ENCODE measurements at places on chromosomes 1 and 21.

GRCh38 chr1:160137216-160137862 lies 14.1 kb upstream of the ATP1A4 start:
- no peak for DNase-seq

DNA sequence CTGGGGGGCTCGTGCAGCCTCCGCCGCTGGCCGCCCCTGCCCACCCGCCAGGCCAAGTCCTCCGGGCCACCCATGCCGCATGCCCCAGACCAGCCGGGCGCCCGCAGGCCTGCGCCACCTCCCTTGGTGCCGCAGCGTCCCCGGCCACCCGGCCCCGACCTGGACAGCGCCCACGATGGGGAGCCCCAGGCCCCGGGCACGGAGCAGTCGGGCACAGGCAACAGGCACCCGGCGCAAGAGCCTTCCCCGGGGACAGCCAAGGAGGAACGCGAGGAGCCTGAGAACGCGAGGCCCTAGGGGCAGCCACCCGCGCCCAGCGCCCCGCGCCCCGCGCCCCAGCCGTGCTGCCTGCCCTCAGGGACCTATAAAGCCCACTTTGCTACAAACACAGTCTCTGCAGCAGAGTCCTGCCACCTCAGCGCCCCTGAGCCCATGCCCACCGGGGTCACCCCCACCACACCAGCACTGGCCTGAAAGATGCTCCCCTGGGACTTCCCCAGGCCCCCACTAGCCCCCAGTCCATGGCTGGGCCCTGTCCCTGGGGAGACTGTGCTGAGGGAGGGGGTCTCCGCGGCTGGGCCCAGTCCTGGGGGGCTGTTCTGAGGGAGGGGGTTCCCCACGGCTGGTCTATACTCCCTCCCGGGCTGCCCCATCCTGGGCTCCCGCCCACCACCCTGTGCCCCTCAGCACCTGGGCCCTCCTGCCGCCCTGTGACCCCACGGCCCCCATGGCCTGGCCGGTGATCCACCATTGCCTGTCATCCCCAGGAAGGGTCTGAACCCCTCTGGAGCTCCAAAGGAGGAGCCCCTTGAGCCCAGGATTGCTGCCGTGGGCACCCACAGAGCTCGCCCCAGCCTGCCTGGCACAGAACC lies 8.6 kb downstream of the TNFRSF18 start:
- DNase-seq, result no peak

DNA sequence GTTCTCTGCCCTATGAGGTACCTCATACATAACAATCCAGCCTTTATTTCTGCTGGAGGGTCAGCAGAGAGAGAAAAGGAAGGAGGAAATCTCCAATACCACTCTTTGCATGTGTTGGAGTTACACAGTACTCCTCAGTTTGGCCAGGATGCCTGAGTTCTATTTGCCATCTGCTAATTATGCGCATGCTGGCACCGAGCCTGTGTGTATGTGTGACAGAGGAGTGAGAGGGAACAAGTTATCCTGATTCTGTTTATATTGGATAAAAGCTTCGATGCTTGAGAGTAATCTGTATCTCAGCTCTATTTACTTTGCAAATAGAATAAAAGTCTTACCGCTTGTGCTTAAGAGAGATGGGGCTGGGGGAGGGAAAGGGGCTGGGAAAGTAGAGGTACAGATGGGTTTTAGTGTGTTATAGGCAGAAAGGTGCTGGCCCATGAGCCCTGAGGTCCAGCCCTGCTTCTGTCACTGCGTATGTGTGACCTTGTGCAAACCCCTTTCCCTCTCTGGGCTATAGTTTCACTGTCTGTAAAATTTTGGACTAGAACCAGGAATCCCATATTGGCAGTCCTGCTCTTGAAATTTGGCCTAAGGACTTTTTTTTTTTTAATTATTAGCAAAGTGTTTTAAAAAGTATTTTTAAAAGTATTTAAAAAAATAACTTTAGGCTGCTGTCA lies 54.5 kb upstream of the PLXNA2 start:
- DNase-seq, result peak; percentile 73

GRCh38 chr1:75131565-75132241 lies 2.5 kb upstream of the LHX8 start:
- DNase-seq, result no peak

- DNase-seq, result no peak
Measured at GRCh38 chr1:94549706-94550105, 8.1 kb upstream of the F3 start.

- no peak for DNase-seq
Measured at GRCh38 chr1:248611883-248612414, 14.4 kb upstream of the OR2T10 start.

DNA sequence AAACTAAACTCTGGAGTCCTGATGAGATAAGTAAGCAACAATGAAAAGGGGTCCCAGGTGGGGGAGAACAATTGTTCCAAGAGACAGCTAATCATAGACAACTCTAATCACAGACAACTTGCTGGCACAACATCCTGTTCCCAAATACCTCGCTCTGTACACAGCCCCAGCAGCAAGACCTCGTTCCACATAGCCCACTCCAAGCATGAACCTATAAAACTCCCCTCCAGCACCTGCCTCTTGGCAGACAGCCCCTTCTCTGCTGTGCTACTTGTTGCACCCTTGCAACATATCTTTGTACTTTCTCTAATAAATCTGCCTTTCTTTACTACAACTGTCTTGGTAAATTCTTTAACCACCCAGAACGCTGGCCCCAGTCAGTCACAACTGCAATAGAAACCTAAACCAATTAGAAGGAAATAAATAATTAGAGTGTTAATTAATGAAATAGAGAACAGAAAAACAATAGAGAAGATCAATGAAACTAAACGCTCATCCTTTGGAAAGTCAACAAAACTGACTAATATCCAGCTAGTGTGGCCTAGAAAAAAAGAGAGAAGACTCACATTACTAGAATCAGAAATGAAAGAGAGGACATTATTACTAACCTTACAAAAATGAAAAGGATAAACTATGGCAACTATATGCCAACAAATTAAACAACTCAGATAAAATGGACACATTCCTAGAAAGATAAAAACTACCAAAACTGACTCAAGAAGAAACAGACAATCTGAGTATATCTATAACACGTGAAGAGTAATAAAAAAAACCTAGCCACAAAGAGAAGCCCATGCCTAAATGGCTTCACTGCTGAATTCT lies 36.1 kb downstream of the LRRC40 start:
- DNase-seq, result no peak

- no peak for DNase-seq
Measured at GRCh38 chr1:197776351-197777105, 1.2 kb upstream of the DENND1B start.

DNA sequence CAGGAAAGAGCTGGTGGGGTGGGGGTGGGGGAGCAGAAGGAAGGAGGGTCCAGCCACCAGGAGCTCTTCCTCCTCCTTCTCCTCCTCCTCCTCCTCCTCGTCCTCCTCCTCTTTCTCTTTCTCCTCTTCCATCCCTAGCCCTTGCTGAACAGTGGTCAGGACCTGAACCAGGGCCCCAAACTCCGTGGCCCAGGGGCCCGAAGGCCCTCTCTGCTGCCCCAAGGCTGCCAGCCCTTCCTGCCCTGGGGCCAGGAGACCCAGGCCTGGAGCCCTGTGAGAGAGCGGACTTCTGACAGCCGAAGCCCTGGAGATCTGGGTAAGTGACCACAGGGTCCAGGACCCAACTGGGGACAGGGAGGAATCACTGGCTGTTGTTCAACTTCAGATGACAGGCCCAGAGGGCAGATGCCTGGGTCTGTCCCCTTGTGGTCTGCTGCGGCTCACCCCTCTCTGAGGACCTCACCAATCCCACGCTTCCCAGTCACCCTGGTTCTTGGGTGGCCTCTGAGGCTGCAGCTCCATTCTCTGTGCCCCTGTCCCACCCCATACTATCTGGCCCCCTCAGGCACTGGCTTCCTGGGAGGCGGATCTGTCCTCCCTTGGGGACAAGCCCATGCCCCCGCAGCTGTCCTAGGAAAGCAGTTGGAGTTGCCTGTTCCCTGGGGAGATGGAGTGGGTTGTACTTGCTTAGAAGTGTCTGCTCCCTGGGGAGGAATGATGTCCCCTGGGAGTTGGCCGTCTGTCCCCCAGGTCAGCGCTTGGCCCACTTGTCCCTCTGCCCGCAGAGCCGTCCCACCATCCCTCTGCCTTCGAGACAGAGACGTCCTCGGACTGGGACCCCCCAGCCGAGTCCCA lies 51.8 kb downstream of the VWA5B1 start:
- DNase-seq, result peak; percentile 19

DNA sequence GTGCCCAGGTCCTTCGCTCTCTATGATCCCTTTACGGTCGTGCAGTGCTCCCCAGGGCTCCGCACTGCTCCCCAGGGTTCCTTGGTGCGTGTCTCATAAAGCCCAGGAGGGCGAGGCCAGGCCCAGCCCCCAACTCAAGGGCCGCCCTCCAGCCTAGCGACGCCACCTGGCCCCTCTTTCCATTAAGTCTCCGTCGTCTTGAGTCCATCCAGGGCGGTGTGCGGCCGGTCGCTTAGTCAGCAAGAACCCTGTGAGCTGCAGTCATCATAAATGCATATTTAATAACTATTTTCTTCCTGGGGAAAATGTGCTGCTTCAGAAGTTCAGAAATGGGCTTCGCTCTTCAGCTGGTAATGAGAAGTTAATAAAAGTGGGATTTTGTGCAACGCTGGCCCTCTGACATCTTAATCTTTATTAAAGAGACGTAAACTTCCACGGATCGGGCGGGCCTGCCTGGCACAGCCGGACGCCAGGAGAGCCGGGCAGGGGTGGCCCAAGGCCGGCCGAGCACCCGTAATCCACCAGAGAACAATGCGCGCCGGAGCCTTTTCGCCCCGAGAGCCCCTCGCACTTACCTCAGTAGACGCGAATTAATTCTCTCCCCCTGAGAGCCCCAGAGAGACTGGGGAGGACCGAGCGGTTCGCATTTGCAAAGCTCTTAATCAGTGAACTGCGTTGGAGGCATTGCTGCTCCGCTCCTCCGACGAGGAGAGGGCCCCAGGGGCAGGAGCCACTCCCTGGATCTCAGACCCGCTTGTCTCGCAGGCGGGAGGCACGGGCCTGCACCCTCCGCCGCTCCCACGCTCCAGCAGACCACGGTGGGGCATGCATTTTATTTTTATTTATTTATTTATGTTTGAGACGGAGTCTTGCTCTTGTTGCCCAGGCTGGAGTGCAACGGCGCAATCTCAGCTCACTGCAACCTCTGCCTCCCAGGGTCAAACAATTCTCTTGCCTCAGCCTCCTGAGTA lies 188.3 kb upstream of the ARHGEF16 start:
- no peak for DNase-seq

DNA sequence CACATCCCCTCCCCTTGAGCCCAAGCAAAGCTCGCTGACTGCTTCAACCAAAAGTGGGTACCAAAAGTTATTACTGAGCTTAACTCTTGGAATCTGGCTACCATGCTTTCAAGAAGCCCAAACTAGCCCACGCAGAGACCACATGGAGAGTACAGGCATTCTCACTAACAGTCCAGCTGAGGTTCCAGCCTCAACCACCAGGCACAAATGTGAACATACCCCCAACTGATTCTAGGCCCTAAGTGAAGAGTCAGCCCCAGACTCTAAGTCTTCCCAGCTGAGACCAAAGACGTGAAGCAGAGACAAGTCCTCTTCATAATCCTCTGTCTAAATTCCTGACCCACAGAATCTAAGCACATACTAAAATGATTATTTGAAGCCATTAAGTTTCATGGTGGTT lies 36.8 kb downstream of the EVI5 start:
- DNase-seq, result no peak

- DNase-seq, result no peak
Measured at GRCh38 chr1:14715266-14715665, 116.8 kb downstream of the KAZN start.

DNA sequence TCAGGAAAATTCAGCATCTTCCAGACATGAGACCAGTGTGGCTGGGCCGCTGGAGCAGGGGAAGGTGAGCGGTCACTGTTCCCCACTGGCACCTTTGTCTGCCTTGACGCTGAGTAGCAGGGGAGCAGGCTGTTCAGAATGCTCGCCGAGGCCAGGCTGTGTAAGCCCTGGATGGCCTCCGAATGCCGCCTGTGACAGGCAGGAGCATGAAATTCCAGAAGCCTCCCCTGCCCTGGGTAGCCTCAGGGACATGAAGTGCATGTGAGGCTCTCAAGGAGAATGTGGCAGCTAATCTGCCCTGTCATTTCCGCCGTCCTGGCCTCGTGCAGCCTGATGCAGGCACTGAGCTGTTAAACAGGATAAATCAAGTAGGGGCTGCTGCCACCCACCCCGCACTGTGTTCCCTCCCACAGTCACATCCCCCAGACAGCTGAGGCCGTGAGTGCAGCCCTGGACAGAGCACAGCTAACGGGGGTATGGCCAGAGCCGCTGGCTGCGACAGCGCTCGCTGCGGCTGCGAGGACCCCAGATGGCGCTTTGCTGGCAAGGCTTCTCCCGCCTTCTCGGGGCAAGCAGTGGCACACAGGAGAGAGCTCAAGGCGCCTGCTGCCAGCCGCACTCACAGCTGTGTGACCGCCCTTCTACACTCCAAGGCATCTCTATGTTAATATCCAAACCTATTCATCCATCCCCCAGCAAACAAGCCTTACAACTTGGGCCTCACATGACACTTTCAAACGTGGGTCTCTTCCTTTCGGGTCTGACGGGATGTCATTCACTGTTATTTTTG lies 105.0 kb upstream of the COL6A1 start:
- no peak for DNase-seq

GRCh38 chr1:168303716-168304540 lies 23.3 kb downstream of the TBX19 start:
- DNase-seq, result no peak

GRCh38 chr21:41948078-41948895 lies 5.5 kb downstream of the C2CD2 start:
- no peak for DNase-seq

- DNase-seq, result no peak
Measured at GRCh38 chr1:68495968-68496679, 758 bp downstream of the DEPDC1 start.

DNA sequence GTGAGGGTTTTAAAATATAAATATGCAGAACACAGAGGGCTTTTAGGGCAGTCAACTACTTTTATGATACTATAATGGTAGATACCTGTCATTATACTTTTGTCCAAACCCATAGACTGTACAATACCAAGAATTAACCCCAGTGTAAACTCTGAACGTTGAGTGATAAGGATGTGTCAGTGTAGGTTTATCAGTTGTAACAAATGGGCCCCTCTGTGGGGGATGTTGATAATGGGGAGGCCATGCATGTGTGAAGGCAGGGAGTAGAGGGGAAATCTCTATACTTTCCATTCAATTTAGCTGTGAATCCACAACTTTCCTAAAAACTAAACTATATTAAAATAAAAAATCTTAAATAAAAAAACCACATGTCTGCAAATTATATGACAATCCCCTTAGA lies 193.5 kb upstream of the CAMK1G start:
- no peak for DNase-seq

DNA sequence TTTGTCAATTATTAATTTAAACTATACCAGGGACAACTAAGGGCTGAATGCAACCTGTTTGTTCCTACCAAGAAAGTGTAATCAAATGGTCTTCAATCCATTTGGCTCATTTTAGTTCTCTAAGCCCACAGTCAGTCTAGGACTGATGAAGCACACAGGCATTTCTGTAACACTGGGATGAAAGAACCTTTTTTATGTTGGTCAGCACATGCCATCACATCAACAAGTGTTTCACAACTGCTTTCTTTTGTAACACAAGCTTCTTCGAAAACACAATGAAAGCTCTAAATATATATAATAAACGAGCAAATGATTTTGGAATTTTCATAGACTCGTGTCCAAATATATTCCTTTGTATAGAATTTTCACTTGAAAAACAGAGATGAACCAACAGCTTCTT lies 28.8 kb downstream of the HEATR1 start:
- no peak for DNase-seq

All from NCI-H1436 (cell line).